ENCODE measurements at places on chromosomes 4 and X.

GRCh38 chrX:119398587-119398973 is 556 bp upstream of the SLC25A43 start:
- DNase-seq, result no peak

- no peak for DNase-seq
Observed at GRCh38 chr4:165583341-165583740, 204.5 kb downstream of the CPE start.

DNA sequence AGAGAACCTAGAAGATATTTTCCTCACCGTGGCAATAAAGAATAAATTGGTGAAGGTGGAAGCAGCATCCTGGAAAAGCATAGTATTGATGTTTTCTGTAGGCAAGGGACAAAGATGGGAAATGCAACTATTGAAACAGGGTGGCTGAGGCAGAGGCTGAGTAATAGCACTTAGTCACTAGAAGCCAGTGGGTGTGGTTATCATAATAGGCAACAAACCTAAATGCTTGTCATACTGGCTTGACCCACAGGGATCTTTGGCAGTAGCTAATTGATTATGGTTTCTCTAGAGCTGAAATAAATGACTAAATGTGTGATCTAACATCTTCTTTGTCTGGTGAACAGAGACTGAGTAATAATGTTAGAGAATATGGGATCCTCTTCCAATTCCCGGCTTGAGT is 353.6 kb upstream of the RPS6KA3 start:
- no peak for DNase-seq

DNA sequence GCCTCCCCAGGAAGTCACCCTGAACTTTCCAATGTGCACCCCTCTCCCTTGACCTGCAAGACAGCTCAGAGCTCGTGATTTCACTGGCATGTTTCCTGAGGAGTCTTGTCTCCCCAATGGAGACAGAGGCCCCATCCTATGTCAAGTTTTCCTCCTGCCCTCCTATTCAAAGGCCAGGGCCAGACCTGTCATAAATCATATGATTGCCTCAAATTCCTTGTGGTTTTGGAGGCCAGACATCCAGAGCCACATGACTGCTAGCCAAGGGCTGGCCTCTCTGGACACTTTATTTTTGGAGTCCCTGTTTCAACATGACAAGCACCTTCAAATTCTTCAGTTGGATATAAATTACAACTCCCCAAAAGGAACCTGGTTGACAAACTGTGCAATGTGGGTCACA is 76.0 kb upstream of the TFDP3 start:
- DNase-seq, result no peak

DNA sequence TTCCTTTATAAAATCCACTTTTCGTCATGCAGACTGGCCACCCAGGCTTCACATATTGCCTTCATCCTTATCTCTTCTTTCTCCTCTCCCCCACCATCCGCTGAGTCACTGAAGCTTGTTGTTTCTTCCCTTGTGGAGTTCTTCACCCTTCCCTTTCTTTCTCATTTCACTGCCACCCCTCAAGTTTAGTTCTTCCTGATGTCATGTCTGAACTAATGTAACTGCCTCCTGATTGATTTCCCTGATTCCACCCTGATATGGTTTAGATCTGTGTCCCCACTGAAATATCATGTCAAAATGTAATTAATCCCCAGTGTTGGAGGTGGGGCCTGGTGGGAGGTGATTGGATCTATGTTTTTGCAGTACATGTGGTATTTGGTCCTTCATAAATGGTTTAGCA is 151.4 kb downstream of the CPEB2 start:
- DNase-seq, result no peak

Measured in stimulated activated CD4-positive, alpha-beta T cell treated with anti-CD3 and anti-CD28 coated beads, Interleukin-12 subunit alpha, Interleukin-12 subunit beta, amount 100 ng/mL, for 48 hours (primary cell).